ENCODE measurements at places on chromosomes 3 and 15. TPM values are rescaled to one million over a fixed set of nuclear protein-coding genes. Genes with fewer than 3 reads are reported as not detected.

The ACP3 gene
- total RNA-seq = 0.51 TPM

- DNase-seq = peak; percentile 33
Observed at GRCh38 chr15:71627604-71628003, 182.8 kb upstream of the NR2E3 start.

DNA sequence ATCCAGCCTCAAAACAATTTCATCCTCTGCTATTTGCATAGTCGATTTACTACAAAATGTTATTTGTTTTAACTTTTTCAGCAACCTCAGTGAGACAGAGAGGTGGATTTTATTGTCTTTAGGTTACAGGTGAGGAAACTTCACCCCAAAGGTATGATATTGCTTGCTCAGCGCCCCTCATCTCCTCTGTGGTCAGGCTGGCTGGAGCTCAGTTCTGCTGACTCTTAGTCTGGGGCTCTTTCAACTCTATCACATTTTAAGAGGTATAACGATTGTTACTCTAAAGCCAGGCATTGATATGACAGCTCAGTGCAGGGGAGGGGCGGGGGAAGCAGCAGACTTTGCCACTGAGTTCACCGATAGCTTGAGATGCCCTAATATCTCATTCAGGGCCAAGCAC, 103.0 kb upstream of the DPH6 start:
- no peak for DNase-seq

- DNase-seq = no peak
Observed at GRCh38 chr15:52067545-52067926, 45.0 kb downstream of the BCL2L10 start.

DNA sequence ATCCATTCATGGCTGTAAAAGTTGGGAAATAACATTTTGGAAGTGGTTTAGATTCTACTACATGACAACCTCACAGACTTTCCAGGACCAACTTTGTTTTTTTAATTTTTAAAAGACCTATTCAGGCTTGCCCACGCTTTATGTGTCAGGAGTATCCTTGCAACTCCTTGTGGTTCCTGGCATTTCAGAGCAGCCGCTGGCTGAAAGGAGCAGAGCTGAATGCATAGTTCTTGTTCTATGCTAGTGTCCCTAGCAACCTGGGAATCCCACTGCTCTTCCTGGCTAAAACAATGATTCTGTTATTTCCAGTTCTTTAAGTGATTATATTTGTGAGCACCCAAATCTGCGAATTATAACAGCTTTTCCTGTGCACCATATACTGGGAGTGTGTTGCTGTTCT, 34.9 kb downstream of the CP start:
- DNase-seq = no peak

DNA sequence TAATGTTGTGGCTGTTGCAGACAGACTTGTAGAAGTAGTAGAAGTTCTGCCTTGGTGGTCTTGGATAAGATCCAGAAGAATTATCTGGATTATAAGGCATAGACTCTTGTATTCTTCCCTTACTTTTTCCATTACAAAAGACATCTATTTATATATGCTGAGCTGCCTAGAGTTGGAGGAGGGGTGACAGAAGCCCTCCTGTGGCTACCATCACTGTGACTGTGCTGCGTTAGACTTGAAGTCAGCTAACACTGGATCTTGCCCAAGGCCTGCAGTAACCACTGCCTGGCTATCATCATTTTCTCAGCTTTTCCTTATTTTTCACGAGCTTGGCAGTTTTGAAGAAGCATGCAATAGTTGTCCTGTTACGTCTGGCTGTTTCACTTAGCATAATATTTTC, 684.8 kb upstream of the BCHE start:
- no peak for DNase-seq

DNA sequence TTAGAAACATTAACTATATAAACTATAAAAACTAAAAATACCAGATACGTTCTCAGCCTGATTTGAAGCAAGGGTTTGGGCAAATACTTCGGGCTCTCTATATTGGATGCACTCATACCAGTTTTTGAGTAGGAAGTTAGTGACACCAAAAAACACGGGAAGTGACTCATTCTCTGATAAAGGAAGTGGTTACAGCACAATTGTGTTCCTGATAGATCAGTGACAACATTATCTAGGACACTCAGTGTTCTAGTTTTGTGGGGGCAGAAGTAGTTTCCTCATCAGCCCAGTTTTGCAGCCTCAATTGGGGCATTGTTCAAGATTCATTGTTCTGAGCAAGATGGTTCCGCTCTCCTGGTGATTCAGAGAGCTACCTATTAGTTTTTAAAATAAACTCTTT, 469.6 kb upstream of the DPPA4 start:
- DNase-seq = peak; percentile 34

- no peak for DNase-seq
Observed at GRCh38 chr3:179687967-179688535, 35.2 kb downstream of the USP13 start.

DNA sequence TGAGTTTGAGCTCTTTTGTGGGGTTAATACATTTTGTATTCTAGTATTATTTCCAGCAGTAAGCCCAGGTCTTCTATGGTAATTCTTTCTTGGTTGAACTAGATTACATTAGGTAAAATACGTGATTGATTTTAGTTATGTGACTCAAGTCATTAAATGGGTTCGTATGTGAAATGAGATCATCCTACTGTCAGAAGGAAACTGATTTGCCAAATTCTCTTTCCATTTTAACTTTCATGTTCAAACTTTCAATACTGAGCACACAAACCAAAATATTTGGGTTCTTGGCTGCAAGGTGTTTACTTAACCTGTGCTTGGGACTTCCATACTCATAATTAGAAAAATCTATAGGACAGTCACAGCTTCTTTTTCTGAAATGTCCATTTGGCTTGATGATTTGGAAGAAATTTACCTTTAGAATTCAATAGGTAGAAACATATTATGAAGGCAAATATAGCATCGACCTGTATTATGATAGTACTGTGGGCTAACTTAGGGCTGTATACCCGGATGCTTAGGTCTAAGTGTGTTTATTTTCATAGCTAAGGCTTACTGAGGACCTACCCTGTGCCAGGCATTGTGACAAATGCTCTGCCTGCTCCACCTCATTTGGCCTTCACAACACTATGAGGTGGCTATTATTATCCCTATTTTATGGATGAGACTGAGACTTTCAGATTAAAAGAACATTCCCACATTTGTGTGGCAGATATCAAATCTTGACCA, 631.8 kb upstream of the GRM7 start:
- no peak for DNase-seq

DNA sequence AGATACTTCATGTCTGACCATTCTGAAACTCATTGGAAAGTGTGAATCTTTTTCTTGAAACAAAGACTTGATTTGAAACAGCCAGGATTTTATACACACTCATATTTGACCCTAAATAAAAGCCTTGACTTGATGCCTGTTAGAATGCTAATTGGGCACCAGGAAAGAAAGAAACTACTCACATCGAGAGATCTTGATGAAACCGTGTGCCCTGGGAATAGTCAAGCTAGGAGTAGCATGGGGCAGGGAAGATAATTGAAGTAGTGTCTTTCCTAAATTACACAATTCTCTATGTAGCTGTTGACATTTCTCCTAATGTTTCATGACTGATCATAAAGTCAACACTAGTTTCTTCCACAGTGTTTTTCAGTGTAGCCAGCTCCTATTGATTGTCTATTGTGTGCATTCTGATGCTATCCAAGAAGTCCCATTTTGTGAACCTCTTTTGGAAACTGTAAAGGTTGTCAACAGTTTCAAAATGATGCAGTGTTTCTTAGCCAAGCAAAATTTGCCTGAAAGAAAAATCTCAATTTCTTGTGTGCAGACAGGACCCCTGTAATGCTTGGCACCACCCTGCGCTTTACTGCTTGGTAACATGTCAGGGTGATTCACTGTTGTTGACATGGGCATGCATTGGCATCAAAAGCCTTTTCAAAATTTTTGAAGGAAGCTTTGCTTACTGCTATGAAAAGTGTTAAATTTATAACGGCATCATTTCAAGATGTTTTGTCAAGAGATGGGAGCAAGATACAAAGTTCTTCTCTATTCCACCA, 52.5 kb upstream of the OTOL1 start:
- DNase-seq = no peak

- DNase-seq = no peak
Observed at GRCh38 chr15:63200464-63201249, 11.3 kb downstream of the RAB8B start.

DNA sequence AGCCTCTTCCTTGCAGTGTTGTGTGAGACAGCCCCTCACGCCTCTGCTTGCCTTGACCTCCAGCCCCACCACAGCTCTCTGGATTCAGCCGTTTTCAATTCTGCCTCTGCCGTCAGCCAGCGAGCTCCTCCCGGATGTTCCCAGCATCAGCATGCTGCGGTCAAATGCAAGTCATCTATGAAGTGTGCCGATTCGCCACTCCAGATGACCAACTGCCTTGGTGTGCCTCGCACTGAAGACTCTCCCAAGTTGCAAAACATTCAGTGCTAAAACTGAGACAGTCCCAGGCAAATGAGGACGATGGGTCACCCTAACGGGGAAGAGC, 30.6 kb upstream of the RASA2 start:
- peak; percentile 99 for DNase-seq

GRCh38 chr15:96351761-96352603, 21.5 kb downstream of the NR2F2 start:
- DNase-seq = no peak

GRCh38 chr3:108472001-108472591, 38.3 kb downstream of the MYH15 start:
- DNase-seq = peak; percentile 93
